ENCODE measurements at places on chromosomes 16 and 17.

DNA sequence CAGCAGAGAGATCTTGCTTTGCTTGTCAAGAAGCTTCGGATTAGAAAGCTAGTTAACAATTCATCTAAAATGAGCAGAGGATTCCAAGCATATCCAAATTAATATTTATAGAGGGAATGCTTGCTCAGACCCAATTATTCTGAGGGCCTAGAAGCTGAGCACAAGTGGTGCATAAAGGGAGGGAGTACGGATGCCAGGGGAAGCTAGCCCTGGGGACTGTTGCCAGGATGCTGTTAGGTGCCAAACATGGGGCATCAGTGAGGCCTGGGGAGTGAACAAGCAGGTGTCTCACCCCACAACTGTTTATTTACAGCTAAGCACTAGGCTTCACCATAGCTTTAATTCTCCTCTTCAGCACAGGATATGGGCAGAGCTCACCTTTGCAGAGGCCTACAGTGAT is 684.1 kb upstream of the C16orf82 start:
- DNase-seq: no peak

DNA sequence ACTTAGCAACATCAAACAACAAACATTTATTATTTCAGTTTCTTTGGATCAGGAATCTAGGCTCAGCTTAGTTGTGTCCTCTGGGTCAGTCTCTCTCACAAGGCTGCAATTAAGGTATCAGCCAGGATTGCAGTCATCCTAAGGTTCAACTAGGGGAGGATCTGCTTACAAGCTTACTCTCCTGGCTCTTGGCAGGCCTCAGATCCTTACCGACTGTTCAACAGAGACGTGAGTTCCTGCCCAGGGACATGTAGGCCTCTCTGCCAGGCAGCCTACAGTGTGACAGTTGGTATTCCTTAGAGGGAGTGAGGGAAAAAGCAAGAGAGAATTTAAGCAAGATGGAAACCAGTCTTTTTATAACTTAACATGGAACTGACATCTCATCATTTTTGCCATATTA is 294.0 kb downstream of the ZFHX3 start:
- DNase-seq: no peak

DNA sequence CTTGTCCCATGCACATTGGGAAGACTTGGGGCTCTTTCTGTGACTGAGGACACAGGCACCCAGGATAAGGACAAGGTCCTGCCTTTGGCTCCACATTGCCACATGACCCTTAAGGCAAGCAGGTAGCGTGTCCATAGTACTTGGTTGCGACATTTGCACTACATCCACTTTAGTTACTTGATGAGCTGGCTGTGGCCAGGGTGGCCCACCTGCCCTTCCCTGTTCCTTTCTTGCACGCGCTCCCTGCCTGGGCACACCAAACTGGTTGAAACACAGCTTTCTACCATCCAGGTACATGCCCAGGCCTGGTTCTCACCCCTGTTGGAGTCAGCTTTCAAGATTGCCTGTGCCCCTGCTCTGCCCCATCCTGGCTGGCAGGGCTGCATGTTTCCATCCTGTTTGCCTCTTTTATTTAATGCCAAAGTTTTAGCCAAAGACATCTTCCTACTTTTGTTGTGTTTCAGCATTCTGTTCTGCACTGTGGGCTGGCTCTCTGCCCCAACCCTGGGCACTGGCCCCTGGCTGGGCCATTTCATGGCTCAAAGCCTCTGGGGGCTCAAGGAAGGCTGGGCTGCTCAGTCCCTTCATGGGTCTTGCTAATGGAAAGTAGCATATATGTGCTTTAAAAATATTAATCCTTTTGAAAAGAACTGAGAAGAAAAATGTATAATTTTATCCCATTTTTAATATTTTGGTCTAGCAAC is 3.2 kb downstream of the B3GNT9 start:
- no peak for DNase-seq

GRCh38 chr17:74177018-74177450 is 26.4 kb upstream of the RPL38 start:
- no peak for DNase-seq

DNA sequence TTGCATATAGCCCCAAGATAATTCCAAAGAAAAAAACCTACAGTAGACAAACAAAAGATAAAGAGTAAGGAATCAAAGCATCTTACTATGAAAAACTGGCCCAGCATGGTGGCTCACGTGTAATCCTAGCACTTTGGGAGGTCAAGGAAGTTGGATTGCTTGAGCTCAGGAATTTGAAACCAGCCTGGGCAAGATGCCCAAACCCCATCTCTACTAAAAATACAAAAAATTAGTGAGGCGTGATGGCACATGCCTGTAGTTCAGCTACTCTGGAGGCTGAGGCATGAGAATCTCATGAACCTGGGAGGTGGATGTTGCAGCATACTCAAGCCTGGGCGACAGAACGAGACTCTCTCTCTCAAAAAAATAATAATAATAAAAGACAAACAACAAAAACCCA is 764.7 kb upstream of the KIF2B start:
- no peak for DNase-seq

GRCh38 chr16:79483336-79483735 is 117.2 kb downstream of the MAF start:
- DNase-seq: no peak

GRCh38 chr17:80891397-80892018 is 100.1 kb upstream of the CHMP6 start:
- DNase-seq: peak; percentile 53

DNA sequence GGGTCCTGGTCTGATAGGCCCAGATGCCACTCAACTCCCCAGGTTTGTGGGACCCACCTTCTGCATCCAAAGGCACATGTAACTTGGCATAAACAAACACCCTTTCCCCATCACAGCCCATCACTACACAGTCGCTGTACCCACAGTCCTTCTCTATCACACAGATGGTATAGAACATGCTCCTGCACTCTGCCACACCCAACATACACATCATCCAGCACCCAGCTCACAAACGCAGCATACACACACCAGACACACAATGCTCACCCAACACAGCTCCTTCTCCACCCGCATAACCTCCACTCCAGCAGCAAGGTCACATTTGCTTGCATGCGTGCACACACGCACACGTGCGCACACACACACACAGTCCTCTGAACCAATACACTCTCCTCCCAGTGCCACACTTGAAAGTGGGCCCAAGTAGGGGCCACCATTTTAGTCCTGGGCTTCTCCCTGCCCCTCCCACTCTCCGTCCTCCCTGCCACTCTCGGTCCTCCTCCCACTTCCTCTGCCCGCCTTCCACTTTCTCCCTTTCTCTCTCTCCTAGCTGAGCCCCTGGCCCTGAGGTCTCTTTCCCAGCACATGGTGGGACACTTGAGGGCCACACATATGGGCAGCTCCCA is 8.5 kb upstream of the TMEM92 start:
- DNase-seq: no peak

GRCh38 chr17:2174468-2175293 is 119.8 kb downstream of the HIC1 start:
- DNase-seq: no peak

DNA sequence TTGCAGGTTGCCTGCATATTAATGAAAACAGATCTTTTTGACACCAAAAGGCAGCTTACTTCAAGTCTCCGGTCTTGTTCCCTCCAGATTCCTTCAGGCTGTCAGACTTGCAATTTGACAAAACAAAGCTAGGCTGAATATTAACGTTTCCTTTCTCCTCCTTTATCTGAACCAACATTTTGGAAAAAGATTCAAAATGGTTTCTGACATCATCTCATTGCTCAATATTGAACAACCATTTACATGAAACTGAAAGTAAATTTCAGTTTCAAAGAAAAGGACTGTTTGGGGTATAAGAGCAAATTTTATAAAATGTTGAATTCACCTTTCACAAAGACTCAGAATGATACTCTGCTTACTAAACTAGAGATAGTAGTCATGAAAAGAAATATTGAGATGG is 521.8 kb downstream of the KCNJ2 start:
- DNase-seq: no peak
